ENCODE measurements at places on chromosomes 7 and 10. TPM values are rescaled to one million over a fixed set of nuclear protein-coding genes. Genes with fewer than 3 reads are reported as not detected.

DNA sequence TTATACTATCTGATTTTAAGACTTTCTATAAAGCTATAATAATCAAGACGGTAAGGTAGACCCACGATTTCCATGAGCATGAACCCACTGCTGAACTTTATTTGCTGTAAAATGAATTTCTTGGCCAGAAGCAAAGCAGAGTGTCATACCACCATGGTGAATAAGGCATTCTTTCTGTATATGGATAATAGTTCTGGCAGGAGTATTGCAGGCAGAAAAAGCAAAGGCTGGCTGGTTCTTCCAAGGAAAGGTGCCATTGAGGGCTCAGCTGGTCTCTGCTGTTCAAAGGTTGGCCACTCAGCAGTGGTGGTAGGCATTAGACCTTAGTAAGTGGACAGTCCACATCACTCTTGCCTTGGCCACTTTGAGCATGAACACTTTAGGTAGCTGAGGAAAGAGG, 104.1 kb upstream of the KCNMA1 start:
- DNase-seq: no peak

GRCh38 chr7:24214670-24215069, 69.3 kb upstream of the NPY start:
- no peak for DNase-seq

Gene NUTM2D
- polyA plus RNA-seq: 0.18 TPM

DNA sequence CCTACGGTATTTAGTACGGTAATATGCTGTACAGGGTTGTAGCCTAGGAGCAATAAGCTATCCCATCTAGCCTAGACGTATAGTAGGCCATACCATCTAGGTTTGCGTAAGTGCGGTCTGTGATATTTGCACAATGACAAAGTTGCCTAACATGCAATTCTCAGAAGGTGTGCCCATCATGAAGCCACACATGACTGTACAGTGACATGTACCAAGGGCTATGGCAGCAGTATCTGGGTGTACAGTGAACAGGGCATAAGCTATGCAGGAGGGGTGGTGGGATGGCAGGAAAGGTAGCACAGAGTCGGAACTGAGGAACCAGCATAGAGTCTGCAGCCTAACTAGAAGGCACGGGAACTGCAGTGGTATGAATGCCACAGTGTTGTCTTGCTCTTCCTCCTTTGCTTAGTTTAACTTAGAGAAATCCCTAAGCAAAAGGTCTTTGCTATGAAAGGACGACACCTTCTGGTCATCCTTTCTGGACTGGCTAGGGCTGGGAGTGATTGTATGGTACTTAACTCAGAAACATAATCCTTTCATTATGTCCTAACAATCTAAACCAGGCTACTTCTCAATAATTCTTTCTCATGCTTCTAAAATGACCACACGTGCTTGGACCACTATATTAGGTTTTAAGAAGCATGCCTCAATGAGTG, 93.5 kb downstream of the DYNC1I1 start:
- DNase-seq: no peak

DNA sequence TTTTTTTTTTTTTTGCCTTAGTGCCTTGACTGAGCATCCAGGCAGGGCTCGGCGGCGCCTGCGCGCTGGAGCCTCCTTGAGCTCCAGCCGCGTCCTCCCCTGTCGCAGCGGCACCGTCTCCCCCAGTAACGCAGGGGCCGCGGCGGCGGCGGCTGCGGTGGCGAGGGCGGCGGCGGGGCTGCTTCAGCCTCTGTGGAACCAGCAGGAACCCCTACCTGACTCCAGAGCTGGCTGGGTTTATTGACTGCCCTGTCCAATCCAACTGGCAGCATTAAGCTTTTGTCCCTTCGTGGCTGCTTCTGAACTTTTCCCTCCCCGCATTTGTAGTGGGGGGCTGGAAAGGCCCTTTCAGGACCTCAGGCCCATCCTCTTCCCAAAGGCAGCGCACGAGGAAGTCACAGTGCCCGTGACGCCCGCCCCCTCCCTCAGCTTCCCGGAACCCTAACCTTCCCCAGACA, at the start of gene GPR85:
TSS of gene GPR85 (minus strand) at position 397 of the 458 bp plus-strand sequence. CDS start 2,106 bp downstream, outside the sequence.
- DNase-seq: peak; percentile 14

Gene TAS2R41
- polyA plus RNA-seq: not detected

DNA sequence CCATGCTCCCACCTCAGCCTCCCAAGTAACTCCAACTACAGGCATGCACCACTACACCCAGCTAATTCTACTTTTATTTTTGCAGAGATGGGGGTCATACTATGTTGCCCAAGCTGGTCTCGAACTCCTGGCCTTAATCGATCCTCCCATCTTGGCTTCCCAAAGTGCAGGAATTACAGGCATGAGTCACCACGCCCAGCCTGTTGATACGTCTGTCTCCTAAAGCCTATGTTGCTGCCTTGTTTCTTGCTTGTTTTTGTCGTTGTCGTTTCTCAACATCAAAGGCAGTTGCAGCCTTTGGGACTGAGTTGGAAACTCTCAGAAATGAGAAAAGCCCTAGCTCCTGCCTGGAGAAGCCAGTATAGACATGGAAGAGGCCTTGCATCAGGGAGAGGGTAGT, 49.9 kb downstream of the SORBS1 start:
- DNase-seq: no peak
